ENCODE measurements at places on chromosomes 4 and X.

GRCh38 chrX:96985046-96985445 is 101.3 kb downstream of the RPA4 start:
- DNase-seq, result no peak

- DNase-seq, result no peak
Measured at GRCh38 chrX:1321674-1322073, 14.9 kb upstream of the IL3RA start.

DNA sequence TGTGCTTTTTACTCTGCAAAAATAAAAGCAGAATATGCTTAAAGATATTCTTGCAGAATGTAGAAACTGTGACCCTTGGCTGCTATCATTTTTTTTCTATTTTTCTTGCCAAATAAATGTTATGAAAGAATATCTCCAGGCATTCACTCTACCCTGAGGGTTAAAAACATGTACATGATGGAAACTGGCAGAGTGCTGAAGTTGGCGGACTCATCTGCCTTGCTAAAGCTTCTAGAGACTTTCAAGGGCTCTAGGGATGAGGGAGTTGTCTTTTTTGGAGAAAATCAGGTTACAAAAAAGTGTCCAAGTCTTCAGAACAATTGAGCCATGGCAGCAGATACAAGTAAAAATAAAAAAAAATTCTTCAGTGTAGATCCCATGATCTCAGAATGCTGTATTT is 40.5 kb upstream of the NRK start:
- DNase-seq, result no peak

DNA sequence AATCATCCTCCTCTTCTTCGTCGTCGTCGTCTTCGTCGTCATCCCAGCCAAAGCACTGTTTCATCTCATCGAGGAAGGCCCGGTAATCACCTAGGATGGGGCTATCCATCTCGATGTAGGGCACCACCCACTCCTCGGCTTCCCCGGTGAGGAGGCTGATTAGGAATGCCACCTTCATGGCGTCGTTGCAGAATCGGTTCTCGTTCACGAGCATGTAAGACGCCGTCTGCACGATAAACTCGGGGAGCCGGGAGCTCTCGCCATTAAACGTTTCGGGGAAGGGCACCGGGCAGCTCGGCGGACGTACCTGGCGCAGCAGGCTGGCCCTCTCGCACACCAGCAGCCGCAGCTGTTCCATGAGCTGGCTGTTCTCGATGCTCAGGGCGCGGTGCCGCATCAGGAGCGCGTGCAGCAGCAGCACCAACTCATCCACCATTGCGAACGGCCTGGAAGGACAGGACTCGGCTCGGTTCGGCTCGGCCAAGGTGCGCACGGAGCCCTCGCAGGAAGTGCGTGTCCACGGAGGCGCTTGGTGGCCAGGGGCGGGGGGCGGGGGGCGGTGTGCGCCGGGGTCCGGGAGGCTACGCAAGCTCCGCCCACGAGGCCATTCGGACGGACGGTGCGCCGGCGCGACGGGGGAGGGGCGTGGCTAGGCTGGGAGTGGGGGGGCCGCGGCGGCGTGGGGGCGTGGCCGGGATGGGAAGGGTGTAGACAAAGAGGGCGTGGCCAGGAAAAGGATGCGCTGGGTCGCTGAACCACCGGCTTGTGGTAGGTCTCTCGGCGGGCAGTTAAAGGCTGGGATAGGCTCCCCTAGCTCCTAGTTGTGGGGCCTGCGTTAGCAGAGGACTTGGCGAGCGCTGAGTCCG is at the start of gene LDOC1:
LDOC1 (minus strand) TSS at position 544 of the 866 bp plus-strand sequence; CDS start at position 436, 108 bp downstream.
- DNase-seq, result peak; percentile 55

GRCh38 chrX:44937606-44938005 is 64.6 kb downstream of the KDM6A start:
- DNase-seq, result no peak
